ENCODE measurements at places on chromosomes 12 and 14.
A peak's percentile ranks its signal among the peaks of the same experiment; 100 is the strongest.

DNA sequence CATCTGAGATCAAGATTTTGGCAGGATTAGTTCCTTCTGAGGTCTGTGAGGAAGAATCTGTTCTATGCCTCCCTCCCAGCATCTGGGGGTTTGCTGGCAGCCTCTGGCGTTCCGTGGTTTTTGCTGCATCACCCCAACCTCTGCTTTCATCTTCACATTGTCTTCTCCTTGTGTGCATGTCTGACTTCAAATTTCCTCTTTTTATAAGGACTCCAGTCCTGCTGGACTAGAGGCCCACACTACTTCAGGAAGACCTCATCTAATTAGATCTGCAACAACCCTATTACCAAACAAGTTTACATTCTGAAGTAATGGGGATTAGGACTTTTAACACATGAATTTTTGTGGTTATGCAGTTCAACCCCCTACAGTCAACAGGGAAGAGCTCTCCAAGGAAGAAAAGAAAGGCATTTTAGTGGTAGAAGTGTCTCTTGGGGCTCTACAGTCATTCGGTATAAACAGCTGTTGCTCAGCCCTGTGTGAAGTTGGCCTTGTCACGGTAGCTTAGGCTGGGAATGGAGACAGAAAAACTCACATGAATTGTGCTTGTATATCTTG lies 89.7 kb downstream of the CAND1 start:
- DNase-seq = peak; percentile 60

DNA sequence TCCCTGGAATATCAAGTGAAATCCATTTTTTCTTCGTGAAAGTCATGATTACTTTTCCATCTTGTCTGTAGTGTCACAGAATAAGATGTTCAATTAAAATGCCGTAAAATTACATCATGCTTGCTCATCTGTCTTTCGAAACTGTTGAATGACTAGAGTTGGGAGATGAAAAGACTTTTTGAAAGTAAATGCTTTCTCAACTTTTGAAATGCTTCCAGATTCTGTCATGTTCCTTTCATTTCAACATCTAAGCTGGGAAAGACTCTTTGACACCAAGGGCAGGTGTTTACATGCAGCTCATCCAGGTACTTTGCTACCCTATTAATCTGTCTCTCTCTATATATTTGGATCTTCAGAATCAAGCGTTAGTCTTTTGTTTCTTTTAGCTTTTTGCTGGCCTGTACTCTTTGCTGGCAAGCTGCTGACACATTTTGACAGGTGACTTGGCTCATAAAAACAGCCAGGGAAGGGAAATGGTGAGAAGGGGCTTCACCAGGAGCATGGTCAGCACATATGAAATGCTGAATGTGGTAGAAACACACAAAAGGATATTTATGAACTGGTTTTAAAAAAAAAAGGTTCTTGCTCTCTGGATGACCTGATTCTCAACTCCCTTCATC lies 77.0 kb upstream of the METAP2 start:
- no peak for DNase-seq

DNA sequence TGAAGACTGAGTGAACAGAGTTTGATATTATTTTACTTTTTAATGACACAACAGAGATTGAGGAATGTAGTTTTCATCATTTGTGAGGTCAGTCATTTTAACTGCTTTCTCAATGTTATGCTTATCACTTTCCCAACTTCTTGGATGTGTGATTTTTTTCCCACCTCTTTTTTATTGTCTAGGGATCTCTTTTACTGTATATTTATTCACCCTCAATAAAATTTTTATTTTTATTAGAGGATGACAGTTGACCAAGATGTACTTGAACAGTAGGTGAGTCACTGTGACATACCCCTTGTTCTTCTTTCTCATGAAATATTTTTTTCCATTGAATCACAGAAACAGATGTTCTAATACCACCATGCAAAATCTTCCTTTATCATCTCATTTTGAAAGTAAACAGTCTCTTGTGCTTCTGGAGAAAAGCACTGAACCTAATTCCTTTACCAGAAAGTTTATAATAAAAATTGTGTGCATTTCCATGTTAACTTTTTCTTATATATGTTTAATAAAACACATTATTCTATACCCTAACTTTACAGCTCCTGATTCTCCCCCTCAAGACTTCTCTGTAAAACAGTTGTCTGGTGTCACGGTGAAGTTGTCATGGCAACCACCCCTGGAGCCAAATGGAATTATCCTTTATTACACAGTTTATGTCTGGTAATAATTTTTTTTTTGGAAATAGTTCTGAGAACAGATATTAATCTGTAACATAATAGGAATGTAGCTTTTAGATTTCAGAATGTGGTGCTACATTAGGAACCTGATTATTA lies 65.9 kb downstream of the PTPRQ start:
- peak; percentile 95 for DNase-seq

- no peak for DNase-seq
Observed at GRCh38 chr12:123398550-123399254, 14.8 kb downstream of the KMT5A start.

DNA sequence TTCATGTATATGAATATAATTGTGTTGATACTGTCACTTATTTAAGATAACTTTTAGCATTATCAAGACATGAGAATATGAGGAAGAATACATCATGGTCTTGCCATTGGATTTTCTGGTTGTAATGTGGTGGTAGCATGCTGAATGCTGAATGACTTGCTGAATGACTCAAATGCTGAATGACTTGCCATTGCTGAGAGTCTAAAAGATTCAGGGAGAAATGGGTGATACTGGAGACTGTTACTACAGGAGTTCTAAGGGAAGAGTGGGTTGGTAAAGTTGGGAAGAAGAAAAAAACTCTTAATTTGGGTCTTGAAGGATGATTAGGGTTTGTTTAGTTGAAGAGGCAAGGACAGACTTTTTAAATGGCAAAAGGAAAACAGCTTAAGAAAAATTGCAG lies 72.1 kb upstream of the MANSC4 start:
- no peak for DNase-seq

- no peak for DNase-seq
Observed at GRCh38 chr14:51597261-51598001, 54.3 kb upstream of the FRMD6 start.

DNA sequence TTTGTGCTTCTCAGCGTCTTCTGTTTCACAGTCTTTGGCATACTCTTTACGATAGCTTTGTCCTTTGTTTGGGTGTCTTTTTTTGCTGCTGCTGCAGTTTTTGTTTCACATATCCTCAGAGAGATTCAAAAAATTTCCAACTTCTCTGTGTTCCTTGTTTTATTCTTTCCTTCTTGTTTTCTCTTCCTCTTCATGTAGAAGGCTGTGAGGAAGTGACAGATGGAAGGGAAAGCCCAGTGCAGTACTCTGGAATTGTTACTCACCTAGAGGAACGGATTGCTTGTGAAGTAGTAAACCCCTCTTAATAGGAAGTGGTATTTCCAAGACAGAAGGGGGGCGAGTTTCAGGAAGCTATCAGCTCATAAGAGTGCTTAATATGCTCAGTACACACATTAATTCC lies 1.7 kb downstream of the CREBL2 start:
- no peak for DNase-seq

DNA sequence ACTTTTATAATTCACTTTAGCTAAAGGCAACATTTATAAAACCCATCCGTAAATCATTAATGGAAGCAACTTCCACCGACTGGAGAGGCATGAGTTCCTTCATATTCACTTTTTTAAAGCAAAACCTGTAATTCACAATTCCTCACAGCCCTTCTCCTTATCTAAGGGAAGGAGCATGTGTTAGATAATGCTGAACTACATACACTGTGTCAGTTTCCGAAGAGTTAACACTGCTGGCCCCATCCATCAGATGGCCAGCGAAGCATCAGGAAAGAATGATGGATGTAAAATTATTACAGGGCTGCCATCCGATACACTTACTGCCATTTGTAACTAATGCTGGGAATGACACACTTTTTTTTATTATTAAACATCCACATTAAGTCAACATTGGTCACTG lies 392.8 kb downstream of the SOX5 start:
- DNase-seq = no peak

- DNase-seq = no peak
Observed at GRCh38 chr12:65825507-65826352, 1.4 kb downstream of the HMGA2 start.

DNA sequence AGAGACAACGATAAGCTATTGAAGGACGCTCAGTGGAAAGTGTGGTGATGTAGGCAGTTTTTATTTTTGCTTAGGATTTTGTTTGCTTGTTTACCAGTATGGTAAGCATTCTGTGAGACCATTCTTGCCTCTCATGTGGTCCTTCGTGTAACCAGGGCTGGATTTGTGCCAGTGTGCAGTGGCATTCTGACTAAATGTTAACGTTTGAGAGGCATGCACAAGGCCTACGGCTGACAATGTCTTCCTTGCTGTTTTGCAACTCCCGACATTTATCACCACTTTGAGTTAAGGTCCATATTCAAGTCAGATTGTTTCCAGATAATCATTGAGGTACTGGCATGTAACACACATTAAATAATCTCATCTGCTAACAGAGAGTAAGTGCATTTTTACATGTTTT lies 102.3 kb upstream of the BCAT1 start:
- DNase-seq = no peak

- DNase-seq = no peak
Observed at GRCh38 chr12:112466011-112466422, 47.3 kb downstream of the PTPN11 start.

- no peak for DNase-seq
Observed at GRCh38 chr12:5071496-5071895, 27.8 kb downstream of the KCNA5 start.

DNA sequence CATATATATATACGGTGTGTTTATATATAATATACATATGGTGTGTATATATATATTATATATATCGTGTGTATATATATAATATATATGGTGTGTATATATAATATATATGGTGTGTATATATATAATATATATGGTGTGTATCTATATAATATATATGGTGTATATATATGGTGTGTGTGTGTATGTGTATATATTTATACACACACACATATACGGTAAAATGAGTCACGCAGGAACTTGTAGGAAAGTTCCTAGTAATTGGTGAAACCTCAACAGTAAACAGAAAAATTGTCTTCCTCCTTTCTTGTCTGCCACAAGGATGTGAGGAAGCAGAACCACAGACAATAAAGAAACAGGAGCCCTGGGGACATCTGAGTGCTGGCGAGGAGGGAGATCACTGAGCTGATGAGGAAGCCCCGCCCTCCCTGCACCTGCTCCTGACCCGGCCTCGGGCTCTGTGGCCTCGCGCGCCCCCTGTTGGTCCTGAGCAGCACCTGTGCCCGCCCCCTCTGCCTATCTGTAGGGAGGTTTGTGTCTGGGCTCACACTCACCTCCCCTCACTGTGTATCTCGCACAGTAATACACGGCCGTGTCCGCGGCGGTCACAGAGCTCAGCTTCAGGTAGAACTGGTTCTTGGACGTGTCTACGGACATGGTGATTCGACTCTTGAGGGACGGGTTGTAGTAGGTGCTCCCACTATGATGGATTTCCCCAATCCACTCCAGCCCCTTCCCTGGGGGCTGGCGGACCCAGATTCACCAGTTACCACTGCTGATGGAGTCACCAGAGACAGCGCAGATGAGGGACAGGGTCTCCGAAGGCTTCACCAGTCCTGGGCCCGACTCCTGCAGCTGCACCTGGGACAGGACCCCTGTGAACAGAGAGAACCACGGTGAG lies 1079.4 kb downstream of the TMEM121 start:
- no peak for DNase-seq

DNA sequence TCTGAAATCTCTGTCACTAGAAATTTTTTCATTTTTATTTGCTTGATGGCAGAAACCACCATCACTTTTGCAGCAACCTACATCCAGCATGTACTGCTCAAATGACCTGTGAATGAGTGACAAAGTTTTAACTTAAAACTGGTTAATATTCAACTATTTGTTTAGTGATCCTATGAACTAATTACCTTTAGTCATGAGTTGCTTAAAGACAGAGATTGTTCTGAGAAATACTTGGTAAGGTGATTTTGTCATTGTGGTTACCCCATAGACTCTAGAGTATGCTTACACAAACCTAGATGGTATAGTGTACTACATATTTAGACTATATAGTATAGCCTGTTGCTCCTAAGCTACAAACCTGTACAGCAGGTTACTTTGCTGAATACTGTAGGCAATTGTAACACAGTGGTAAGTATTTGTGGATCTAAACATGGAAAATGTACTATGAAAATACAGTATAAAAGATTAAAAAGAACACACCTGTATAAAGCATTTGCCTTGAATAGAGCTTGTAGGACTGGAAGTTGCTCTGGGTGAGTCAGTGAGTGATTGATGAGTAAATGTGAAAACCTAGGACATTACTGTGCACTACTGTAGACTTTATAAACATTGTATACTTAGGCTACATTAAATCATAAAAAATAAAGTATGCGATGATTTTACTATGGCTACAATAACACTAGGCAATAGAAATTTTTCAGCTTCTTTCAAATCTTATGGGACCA lies 256.6 kb upstream of the PPFIA2 start:
- no peak for DNase-seq

GRCh38 chr14:57486767-57487379 lies 6.8 kb downstream of the CCDC198 start:
- DNase-seq = peak; percentile 34

DNA sequence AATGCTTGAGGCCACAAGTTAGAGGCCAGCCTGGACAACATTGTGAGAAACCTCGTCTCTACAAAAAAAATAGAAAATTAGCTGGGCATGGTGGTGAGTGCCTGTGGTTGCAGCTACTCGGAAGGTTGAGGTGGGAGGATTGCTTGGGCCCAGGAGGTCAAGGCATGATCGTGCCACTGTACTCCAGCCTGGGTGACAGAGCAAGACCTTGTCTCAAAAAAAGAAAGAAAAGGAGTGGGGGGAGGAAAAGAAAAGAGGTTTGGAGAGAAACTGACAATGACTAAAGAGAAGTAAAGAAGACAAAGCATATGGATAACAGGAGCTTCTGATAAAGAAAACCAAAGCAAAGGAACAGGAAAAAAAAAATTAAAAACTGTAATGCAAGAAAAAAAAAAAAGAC lies 37.4 kb upstream of the SELPLG start:
- no peak for DNase-seq

GRCh38 chr14:79278798-79279644 lies 932.3 kb downstream of the DIO2 start:
- DNase-seq = no peak

DNA sequence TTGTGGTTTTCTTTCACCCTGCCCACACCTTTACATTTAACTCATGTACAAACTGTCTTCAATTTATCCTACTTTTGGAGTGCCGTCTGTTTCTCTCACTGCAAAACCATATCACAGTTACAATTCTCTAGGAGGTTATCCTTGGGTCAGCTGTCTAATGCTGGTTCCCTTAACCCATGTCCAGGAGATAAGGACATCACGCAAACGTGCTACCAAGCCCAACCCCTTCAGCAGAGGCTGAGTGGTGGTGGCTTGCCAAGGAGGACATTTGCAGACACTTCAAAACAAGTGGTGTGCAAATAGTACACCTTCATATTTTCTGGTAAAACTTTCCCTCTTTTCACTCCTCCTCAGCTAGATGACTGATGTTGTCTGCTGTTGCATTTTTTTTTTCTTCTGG lies 167.9 kb downstream of the PAX9 start:
- no peak for DNase-seq

GRCh38 chr14:23028799-23029198 lies 5.9 kb downstream of the PSMB5 start:
- no peak for DNase-seq

GRCh38 chr14:106513302-106513701 lies 986.9 kb downstream of the TMEM121 start:
- no peak for DNase-seq

- DNase-seq = no peak
Observed at GRCh38 chr12:112349431-112349830, 32.8 kb downstream of the HECTD4 start.

GRCh38 chr12:68844788-68845695 lies 37.1 kb downstream of the MDM2 start:
- DNase-seq = no peak
